ENCODE measurements at places on chromosomes 4 and X.

GRCh38 chr4:114040319-114041116 is 61.1 kb upstream of the ARSJ start:
- DNase-seq = no peak

DNA sequence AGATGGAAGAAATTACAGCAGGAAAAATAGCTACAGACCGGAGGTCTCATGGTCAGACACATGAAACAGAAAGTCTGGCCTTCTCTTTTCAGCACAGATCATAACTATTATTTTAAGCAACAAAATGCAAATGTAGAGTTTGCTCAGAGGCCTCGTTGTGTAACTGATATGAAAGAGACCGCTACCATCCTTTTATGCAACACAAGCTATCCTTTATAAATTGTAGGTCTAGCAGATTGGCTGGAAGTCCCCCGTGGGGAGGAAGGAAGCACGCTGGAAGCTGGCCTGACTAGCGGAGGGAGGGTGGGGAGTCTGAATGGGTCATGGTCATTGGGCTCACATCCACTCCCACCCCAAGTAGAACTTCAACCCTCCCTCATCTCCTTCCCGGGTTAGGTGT is 27.7 kb downstream of the DMP1 start:
- no peak for DNase-seq

DNA sequence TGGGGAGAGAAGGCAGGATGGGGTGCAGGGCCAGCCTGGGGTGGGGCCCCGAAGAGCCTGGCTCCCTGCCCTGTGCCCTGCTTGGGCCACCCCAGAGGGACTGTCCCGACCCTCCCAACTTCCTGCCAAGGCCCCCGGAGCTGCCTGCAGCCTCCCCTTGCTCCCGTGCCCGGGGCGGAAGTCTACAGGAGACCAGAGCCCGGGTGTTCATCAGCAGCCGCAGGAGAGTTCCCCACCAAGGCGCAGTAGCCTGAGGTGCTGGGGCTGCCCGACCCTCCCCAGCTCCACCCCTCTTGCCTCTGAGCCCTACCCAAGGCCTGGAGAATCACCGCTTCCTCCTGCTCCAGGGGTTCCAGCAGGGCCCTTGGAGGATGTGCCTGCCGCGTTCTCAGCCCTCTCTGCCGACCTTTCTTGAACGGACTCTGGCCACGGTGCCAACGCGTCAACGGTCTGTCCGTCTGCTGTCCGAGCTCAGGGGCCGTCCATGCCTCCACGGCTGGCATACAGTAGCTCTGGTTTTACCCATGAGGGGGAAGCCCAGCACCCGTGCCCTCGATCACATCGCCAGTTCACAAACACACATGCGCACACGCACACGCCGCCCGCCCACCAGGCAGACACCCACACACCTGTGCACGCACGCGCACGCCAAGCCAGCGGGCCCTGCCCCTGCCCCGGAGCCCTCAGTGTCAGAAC is 36.0 kb upstream of the SPON2 start:
- no peak for DNase-seq

DNA sequence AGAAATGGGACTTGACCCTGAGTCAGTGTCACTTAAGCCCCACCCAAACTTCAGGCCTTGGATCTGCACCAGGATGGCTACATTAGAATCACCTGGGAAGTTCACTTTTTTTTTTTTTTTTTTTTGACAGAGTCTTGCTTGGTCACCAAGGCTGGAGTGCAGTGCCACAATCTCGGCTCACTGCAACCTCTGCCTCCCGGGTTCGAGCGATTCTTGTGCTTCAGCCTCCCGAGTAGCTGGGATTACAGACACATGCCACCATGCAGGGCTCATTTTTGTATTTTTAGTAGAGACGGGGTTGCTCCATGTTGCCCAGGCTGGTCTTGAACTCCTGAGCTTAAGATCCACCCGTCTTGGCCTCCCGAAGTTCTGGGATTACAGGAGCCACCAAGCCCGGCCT is 3.0 kb downstream of the NCBP2L start:
- no peak for DNase-seq

DNA sequence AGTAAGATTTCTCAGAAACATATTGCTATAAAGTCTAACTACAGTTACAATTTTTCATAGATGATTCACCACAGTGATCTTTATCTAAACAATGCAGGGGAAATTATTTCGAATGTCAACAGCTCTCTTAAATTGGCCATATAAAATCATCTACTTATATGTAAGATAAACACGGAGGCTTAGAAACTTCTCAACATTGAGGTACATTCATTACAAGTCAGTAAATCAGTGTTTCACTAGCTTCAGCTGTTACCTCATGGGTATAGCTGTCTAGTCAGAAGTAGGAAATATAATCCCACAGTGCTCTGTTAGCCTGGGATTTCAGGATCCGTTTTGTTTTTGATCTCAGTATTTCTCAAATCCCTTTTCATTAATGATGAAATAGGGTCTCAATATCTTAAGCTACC is 43.2 kb downstream of the PCDH7 start:
- no peak for DNase-seq

GRCh38 chr4:46979726-46980125 is 13.7 kb downstream of the GABRA4 start:
- DNase-seq = no peak
